Urothelium cell line (cell line): ENCODE measurements at places on chromosomes 5 and 9.

DNA sequence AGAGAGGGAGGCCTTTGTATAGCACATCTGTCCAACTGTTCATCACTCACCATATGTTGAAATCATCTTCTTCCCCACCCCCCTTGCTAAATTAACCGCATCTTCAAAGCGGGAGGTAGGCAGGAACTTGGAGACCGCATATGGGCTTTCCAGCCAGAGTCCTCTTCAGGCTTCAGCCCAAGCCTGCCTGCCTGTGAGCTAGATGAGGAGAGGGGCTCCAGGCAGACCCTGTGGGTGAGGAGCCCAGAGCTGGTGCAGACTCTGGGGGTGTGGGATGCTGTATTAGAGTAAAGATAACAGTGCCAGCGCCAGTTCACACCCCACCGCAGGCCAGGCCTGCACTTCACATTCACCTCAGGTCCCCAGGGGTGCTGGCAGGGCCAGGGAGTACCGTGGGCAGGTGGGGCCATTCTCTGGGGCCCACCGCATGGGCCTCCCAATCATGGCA lies 16.2 kb downstream of the PRRC2B start:
- no peak for DNase-seq

- DNase-seq: no peak
Measured at GRCh38 chr5:7634837-7635236, 216.1 kb downstream of the CFAP90 start.

GRCh38 chr5:135156337-135156714 lies 122.3 kb upstream of the PITX1 start:
- no peak for DNase-seq

GRCh38 chr5:149870697-149871096 lies 73.9 kb downstream of the PDE6A start:
- DNase-seq: no peak

DNA sequence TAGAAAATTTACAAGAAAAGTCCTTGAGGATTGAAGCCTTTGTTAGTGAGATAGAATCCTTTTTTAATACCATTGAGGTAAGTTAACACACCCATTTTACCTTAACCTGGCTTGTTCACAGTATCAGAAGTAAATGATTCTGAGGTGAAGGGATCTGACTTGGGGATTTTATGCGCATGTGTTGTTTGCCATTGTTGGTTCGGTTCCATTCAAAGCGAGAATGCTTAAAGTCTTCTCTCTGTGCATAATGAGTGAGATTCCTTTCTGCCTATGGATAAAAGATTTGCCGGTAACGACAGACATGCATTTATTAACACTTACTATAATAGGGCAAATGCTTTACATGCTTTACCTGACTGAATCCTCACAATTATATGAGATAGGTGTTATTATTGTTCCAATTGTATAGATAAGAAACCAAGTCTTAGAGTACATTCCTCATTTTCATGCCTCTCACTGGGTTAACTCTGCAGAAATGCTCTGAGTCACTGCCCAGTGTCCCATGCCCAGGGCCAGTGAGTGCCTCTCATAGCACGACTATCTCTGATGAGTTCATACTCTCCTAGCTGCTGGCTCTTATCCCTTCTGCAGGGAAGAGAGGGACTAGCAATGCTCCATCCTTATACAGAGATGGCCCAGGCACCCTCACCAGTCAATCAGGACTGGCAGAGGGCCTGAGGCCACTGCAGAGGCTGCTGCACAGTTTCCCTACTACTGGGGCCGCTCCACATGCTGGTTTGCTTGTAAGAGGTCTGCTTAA lies 54.4 kb downstream of the CMYA5 start:
- DNase-seq: no peak
